Activated CD4-positive, alpha-beta T cell treated with anti-CD3 and anti-CD28 coated beads, Interleukin-2, Interleukin-6, amounts not matched to agents 100 ng/mL and 50 ng/mL, durations not matched to agents 16 hours and 8 hours (primary cell): ENCODE measurements at places on chromosomes 11 and 22.
A peak's percentile ranks its signal among the peaks of the same experiment; 100 is the strongest.

- no peak for DNase-seq
These were observed 51.5 kb upstream of the ZBED5 start for GRCh38 chr11:10909141-10909883.

GRCh38 chr22:37982938-37983859, 1.2 kb downstream of the SOX10 start:
- DNase-seq, result no peak

- no peak for DNase-seq
These were observed 5.2 kb upstream of the LGR4 start for GRCh38 chr11:27477831-27478230.

GRCh38 chr22:42168476-42168875, 37.9 kb upstream of the CYP2D6 start:
- no peak for DNase-seq

DNA sequence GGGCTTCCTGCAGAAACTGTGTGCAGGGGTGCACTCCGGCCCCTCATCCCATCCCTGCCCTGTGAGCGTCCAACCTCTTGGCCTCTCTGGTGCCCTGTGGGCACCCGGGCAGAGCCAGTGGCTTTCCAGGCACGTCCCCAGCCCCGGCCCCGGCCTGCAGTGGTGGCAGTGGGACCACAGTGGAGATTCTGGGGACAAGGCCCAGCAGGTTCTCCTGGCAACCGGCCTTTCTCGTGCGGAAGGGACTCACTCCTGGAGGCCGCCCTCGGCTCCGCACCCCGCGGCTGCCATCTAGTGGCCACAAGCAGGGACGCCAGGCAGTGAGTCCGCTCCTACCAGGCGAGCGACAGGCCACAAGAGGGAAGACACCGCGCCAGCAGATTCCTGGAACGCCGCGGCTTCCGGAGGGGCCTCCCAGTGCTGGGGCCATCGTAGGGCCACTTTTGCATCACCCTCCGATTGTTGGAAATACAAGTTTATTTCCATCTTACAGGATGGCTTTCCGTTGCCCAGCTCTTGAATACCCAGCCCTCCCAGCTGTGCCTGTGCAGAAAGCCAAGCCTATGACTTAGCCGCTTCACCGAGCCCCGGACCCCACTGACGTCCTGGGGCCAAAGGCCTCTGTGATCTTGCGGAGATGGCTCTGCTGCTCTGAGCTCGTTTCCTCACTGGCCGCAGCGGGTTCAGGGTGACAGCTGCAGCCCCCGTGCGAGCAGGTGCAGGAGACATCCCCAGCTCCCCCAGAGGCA, 357.3 kb downstream of the CTTN start:
- peak; percentile 77 for DNase-seq

DNA sequence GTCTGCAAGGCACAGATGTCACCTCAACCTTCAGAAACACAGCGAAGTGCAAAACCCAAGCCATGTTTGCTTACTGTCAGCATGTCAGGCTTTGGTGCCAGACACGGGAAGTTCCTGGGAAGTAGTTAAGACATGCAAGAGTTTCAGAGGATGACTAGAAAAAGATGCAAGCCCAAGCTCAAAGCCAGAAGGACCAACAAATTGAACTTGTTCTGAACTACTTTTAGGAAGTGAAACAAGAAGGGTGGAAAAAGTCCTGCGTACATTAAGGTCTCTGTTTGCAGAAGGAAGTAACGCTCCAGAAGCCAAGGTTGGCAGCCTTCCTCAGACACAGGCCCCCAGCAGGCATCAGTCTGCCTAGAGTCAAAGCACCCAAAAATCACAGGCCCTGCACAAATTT, 2.6 kb downstream of the AP1B1 start:
- no peak for DNase-seq

DNA sequence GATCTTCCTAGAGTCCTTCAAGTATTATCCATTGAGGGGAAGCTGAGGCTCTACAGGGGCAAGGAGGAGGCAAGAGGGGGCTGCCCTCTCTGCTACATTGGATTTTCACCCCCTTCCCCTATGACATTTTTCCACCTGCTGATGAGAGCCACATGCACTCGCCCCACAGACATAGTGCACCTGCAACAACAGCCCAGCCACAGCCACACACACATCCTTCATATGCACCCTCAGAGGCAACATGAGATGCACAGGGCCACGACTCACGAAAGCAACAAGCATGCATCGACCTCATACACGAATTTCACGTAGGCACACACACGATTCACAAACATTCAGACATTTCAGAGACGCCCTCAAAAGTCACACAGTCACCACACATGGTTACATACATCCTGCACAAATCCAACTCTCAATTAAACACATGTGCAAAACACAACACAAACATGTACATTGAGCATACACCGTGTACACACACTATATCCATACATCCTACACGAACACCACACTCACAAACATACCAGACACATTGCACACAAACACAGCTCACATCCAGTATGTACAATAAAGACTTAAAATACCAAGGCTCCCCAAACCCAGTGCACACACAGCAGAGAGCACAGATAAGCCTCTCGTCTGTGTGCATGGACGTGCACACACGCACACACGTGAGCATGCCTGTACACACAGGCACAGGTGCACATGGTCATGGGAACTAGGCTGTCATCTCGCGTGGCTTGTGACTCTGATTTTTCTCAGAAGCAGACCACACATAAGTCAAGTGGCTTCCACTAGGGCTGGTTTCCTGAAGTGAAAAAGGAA, 6.3 kb upstream of the LRRC32 start:
- no peak for DNase-seq

GRCh38 chr11:84292006-84292405, 1005.8 kb upstream of the CCDC90B start:
- no peak for DNase-seq

DNA sequence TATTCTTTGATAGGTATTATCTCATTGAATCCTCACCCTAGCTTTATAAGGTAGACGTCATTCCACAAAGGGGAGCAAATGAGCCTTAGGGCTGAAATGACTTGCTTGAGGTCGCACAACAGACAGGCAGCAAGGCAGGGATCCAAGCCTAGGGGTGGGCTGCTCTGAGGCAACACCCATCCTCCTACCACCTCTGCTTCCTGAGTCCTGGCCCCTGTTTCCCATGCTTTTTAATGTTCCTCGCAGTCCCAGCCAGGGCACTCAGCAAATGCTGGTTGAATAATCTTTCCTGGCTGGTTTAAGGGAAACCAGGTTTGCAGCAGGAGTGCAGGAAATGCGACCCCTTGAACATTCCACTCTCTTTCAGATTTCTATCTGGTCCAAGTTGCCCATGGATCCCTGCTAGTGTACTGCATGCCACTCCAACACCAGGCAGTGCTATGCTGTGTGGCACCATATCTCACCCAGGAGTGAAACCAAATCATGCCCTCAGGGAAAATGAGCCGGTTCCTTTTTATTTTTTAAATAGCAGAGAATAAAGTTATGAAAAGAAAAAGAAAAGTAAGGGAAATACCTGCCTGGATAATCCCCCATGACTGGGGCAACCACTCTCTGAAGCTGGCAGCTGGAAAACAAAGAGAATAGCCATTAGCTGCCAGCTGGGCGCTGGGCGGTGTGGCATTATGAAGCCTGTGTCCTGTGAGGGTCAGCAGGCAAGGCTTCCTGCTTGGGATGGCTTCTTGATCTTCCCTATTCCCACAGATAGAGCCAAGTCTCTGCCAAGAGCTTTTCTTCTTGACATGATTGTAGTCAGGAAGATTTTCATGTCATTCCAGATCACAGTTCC, 21.8 kb downstream of the MICAL2 start:
- DNase-seq, result no peak

DNA sequence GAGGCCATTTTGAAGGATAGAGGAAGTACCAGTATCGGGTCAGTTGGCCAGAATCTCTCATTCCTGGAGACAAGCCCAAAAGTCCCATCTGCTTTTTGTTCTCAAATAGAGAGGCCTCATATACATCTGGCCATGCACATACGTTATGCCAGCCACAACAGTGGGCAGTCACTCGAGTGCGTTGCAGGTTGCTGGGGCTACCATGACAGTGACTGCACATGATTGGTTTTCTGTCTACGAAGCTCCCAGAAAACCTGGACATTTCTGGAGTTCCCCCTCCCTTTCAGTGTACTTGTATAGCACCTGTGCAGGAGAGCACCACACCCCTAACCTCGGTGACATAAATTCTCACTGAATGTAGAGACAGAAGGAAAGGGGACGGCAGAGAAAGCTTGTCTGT, 62.1 kb downstream of the C22orf31 start:
- no peak for DNase-seq

- peak; percentile 54 for DNase-seq
These were observed 48.9 kb downstream of the RTL6 start for GRCh38 chr22:44449061-44449682.

DNA sequence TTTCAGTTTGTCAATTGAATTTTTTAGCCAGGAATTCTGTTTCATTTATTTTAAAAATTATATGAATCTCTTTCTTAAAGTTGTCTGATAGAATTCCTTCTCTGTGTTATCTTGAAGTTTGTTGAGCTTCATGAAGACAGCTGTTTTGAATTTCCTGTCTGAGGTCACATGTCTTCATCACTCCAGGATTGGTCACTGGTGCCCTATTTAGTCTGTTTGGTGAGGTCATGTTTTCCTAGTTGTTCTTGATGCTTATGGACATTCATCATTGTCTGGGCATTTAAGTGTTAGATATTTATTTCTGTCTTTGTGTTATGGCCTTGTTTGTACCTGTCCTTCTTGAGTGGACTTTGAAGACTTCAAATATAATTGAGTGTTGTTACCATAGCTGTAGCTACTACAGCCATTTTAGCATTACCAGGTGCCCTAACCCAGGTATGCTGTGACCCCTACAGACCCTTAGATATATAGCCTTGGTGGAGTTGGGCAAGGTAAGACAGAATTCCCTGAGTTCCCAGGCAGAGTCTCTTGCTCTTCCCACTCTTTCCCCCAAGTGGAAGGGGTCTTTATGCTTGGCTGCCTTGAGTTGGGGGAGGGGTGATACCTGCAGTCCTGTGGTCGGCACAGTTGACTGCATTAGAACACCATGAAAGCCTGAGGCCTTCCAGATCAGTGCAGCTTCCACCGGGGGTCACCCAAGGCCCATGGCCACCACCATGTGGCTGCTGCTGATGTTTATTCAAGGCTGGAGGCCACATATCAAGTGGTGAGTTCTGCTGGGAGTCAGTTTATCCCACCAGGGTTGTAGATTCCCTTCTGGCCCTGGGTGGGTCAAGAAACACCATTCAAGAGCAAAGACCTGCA, 229.6 kb downstream of the DYNC2H1 start:
- DNase-seq, result no peak

- DNase-seq, result no peak
These were observed 31.5 kb downstream of the MYEOV start for GRCh38 chr11:69325446-69325845.

DNA sequence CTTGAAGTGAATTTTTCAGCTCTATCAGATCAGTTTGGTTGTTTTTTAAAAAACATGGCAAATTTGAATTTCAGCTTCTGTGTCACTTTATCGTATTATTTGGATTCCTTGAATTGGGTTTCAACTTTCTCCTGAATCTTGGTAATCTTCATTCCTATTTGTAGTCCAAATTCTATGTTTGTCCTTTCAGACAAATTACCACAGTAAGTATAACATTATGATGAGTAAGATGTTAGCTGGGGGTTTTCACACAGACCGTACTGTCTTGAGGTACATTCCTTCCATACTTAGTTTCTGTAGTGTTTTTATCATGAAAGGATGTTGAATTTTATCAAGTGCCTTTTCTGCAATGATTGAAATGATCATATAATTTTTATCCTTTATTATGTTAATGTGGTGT, 28.0 kb downstream of the OR5B17 start:
- DNase-seq, result no peak

DNA sequence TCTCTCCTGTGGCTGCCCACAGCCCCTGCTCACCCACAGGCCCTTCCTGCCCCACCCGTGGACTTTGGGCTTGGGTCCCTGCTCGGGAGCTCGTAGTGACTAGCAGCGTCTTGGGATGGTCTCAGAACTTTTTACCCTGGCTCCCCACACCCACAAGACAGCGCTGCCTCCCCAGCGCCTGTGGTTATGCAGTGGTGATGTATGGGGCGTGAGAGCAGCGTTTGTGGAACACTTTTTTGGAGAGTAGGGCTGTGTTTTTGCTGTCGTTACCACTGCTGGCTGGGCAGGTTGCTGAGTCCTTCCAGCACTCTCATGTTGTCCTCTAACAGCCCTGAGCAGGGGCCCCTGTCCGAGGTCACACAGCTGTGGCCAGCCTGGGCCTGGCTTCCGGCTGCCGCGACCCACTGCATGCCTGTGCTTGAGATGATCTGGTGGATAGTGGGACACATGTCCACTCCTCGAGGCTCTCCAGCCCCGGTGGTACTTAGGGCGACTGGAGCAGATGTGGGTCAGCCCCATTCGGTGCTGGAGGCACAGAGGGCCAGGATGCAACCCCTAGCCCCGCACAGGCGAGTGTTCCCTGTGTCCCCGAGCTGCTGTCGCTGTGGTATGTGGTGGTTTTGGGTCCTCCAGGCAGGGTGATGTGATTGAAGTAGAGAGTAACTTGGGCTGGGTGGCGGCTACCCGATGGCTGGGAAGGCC, 7.1 kb upstream of the GRAMD4 start:
- peak; percentile 61 for DNase-seq

GRCh38 chr22:41862160-41862529, 29.2 kb downstream of the SREBF2 start:
- peak; percentile 73 for DNase-seq

DNA sequence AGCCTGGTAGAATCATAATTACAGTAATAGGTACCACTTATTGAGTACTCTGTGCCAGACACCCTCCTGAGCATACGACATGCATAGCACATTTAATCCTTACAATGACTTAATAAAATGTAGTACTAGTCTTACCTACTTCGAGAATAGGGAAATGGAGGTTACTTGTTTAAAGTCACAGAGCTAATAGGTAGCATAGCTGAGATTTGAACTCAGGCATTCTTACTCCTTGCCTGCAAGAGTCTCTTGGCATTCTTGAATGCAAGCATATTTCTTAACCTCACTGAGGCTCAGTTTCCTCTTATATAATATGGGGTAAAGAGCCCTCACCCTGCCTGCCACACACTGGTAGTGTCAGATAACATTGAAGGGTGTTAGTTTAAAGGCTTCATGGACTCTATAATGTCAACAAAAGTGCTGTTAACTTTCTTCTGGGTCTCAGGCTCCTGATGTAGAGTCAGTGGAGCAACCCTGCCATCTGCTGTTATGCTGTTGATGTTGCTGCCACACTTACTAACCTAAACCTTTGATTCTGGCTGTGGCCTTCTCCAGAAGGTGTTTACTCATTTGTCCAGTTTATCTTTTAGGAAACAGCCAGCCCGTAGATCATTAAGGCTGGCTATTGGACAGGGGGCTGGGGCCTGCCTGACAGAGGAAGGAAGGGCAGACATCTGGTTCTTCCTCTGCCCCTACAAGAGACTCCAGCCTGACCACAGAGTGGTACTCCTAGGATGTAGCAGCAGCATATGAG, 18.9 kb downstream of the LIMK2 start:
- DNase-seq, result peak; percentile 29

DNA sequence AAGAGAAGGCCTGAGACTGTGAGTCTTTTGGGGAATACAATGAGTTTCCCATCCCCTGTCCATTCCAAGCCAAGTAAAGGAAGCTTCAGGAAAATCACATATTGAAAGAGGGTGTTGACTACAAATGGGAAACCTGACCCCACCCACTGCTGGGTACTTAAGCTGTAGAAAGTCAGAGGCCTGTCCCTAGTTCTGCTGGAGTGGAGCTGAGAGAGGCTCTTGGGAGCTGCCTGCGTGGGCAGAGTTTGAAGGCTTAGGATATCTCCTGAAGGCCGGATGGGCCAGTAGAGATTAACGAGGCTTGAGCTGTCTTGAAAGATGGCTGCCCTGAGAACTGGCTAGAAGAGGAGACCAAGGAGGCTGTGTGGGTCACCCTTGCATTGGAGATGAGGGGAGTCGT, 176.2 kb upstream of the NECTIN1 start:
- no peak for DNase-seq

GRCh38 chr11:35507688-35508087, 17.7 kb downstream of the PAMR1 start:
- DNase-seq, result no peak
